ENCODE measurements at places on chromosomes 2 and 18. TPM values are rescaled to one million over a fixed set of nuclear protein-coding genes. Genes with fewer than 3 reads are reported as not detected.

The GBX2 gene
- total RNA-seq: not detected

The FBLN7 gene
- total RNA-seq: 2.5 TPM

The TDRD15 gene
- total RNA-seq: not detected

The BMP10 gene
- total RNA-seq: not detected

The GKN2 gene
- total RNA-seq: not detected

The VWC2L gene
- total RNA-seq: 7.8 TPM

The SERPINB13 gene
- total RNA-seq: not detected

The COL5A2 gene
- total RNA-seq: 10.3 TPM

The CIB4 gene
- total RNA-seq: not detected

Measured in parietal lobe (tissue), 2 donors.